ENCODE measurements at places on chromosomes 2 and 18. TPM values are rescaled to one million over a fixed set of nuclear protein-coding genes. Genes with fewer than 3 reads are reported as not detected.

DNA sequence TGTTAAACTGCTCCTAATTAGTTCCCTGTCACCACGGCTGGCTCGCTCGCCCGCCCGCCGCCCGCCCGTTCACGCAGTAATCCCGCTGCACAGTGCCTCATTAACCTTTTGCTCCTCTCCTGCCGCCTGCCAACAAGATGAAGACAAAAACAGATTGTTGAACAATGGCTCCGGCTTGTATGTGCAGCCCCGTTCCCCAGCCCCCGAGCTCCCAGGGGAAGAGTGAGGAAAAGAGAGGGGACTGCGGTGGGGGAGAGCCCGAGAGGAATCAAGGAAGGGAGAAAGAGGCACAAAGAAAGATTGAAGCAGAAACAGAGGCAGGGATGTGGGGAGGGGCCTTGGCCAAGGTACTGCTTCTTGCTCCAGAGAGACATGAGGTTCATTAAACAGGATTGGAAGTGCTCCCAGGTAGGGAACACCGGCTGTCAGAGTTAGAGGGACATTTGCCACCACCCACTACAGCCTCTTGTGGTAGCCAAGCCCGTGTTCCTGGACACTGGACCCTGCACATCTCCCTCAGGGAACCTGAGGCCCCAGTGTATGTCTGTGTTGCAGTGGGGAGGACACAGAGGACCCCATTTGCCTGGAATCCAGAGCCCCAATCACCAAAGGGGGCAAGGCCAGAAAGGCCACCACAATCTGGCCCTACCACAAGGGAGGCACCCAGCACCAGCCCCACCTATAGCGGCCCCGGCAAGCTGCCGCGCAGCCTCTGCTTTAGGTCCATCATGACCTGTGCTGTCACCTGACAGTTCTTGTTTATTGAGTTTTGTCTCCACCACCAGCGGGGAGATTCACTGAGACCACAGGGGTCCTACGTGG, 38.1 kb downstream of the EMX1 start:
- DNase-seq = no peak
- H3K4me3 ChIP-seq = no peak overlapping the region
- no peaks in the 10 kb centered on the region for H3K4me1 ChIP-seq
- no peaks in the 10 kb centered on the region for H3K27me3 ChIP-seq
- H3K27ac ChIP-seq = no peak overlapping the region
- H3K36me3 ChIP-seq = peaks cover 4% of the 10 kb centered on the region

DNA sequence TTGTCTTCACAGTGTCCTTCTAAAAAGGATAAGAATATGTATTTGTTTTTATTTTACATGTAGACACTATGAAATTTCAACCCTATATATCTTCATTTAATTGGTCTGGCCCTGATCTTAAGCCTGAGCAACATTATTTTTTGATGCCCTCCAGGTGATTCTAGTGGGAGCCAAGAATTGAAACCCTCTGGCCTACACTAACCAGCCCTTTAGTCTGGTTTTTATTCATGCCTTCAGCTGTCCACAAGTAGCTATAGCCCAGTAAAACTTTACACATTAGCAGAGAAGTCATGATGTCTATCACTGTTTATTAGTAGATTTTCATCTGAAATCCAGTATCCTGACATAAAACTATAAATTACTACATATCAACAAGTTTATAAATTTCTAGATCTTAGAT, 52.7 kb upstream of the UBXN4 start:
- H3K36me3 ChIP-seq = peaks cover 12% of the 10 kb centered on the region
- no peak overlapping the region for H3K4me3 ChIP-seq
- H3K27me3 ChIP-seq = no peaks in the 10 kb centered on the region
- H3K4me1 ChIP-seq = peaks cover 2% of the 10 kb centered on the region

DNA sequence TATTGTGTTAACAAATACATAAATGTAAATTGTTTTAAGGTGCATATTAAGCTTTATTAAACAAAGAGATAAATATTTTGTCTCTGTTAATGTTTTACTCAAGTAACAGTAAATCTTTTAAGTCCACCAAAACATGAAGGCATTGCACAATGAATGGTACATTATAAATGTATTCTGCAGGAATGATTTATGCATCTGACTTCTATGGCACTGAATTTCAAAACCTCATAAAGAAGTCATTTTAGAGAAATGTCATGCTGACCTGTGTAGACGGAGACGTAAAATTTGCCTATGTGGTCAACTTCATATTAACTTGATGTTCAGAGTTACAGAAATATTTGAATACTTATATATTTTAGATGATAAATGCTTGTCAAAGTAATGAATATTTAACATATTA, 194.7 kb downstream of the BABAM2 start:
- H3K27me3 ChIP-seq = no peaks in the 10 kb centered on the region
- DNase-seq = no peak
- no peaks in the 10 kb centered on the region for H3K36me3 ChIP-seq
- H3K27ac ChIP-seq = no peak overlapping the region
- peaks cover 56% of the 10 kb centered on the region for H3K4me1 ChIP-seq

The ANKRD29 gene
- not detected for total RNA-seq
